ENCODE measurements at places on chromosomes 2 and 18. TPM values are rescaled to one million over a fixed set of nuclear protein-coding genes. Genes with fewer than 3 reads are reported as not detected.

- H3K36me3 ChIP-seq: no peaks in the 10 kb centered on the region
- no peak overlapping the region for H3K27ac ChIP-seq
- no peak overlapping the region for H3K4me3 ChIP-seq
Observed at GRCh38 chr2:62099050-62099449, 96.9 kb upstream of the B3GNT2 start.

DNA sequence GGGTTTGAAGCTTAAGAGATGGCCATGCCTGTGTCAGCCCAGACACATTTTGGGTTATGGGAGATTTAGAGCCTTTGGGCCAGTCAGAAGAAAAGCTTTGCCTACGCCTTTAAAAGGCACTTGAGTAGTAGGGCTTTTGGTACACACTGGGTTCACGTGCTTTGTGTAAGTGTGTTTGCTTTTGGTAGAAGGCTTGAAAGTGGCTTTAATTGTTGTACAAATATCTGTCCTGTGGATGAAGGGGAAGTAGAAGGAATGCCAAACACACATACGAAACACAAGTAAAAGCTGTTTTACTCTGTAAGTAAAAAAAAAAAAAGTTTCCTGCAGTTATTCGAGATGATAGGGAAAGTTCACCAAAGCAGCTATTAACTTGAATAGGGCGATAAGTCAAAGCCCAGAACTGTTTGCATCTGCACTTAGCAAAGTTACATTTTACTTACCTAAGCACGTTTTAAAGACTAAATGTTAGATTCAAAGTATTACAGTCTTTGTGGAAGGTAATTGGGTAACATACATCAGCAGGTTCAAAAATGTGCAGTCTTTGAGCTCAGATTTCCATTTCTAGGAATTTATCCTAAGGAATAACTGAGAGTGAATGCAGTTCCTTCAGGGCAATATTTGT lies 75.4 kb downstream of the STK25 start:
- no peak for DNase-seq
- no peak overlapping the region for H3K4me3 ChIP-seq
- H3K27ac ChIP-seq: no peak overlapping the region
- peaks cover 5% of the 10 kb centered on the region for H3K4me1 ChIP-seq

- no peaks in the 10 kb centered on the region for H3K36me3 ChIP-seq
- DNase-seq: no peak
- H3K27ac ChIP-seq: no peak overlapping the region
- no peaks in the 10 kb centered on the region for H3K4me1 ChIP-seq
Observed at GRCh38 chr2:152822676-152823075, 104.3 kb downstream of the ARL6IP6 start.

The UGT1A8 gene
- total RNA-seq: not detected

Measured in upper lobe of right lung (tissue), 1 donor.